ENCODE measurements at places on chromosomes 16 and 17. TPM values are rescaled to one million over a fixed set of nuclear protein-coding genes. Genes with fewer than 3 reads are reported as not detected.

The CRHR1 gene
- total RNA-seq, result 6.6 TPM

The CA4 gene
- 1.2 TPM for total RNA-seq

The SDR42E2 gene
- total RNA-seq, result not detected

The KCNAB3 gene
- total RNA-seq, result 2.7 TPM

The HSPB9 gene
- not detected for total RNA-seq

The KRTAP9-2 gene
- total RNA-seq, result not detected

The SLFN5 gene
- total RNA-seq, result 4.4 TPM

The SLC38A8 gene
- total RNA-seq, result not detected

The STAT3 gene
- total RNA-seq, result 25.1 TPM

The TMEM100 gene
- total RNA-seq, result 3.3 TPM

The CMTM2 gene
- total RNA-seq, result not detected

The FBXW10B gene
- 1.1 TPM for total RNA-seq

The DPEP3 gene
- not detected for total RNA-seq

The CCL2 gene
- total RNA-seq, result 8.7 TPM

The CBX2 gene
- 5.6 TPM for total RNA-seq

The LYRM9 gene
- total RNA-seq, result 11.9 TPM

The ESRP2 gene
- not detected for total RNA-seq

The RTN4RL1 gene
- 25.0 TPM for total RNA-seq

The KRTAP9-4 gene
- total RNA-seq, result not detected

The EME1 gene
- 1.4 TPM for total RNA-seq

The RDM1 gene
- total RNA-seq, result 0.62 TPM

The PROCA1 gene
- 3.3 TPM for total RNA-seq

The CDH11 gene
- total RNA-seq, result 258 TPM

The NPTX1 gene
- 19.3 TPM for total RNA-seq

The STH gene
- total RNA-seq, result 3.9 TPM

The SLC25A10 gene
- 4.2 TPM for total RNA-seq

The KRTAP2-3 gene
- total RNA-seq, result not detected

The FAM20A gene
- total RNA-seq, result 2.8 TPM

The FOXJ1 gene
- 4.5 TPM for total RNA-seq

The XYLT1 gene
- 29.3 TPM for total RNA-seq

The KAT2A gene
- 9.0 TPM for total RNA-seq

The SGCA gene
- total RNA-seq, result not detected

The SPDYE4 gene
- not detected for total RNA-seq

The SLC5A10 gene
- total RNA-seq, result not detected
